ENCODE measurements at places on chromosomes 4 and X.

DNA sequence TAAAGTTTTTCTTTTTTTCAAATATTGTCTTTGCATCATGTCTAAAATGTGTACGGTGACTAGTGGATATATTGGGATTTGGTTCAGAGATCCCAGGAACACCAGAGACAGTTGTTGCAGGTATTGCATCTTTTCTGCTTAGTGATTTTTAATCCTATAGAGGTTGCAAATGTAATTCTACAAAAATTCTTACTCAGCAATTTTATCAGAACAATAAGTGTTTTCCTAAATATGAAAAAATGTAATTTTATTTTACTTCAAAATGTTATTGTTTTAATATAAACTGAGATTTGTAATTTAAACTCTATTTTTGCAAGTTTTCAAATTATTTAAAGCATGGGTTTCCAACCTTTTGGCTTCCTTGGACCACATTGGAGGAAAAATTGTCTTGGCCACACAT, 8.2 kb downstream of the ZNF718 start:
- no peak for DNase-seq

DNA sequence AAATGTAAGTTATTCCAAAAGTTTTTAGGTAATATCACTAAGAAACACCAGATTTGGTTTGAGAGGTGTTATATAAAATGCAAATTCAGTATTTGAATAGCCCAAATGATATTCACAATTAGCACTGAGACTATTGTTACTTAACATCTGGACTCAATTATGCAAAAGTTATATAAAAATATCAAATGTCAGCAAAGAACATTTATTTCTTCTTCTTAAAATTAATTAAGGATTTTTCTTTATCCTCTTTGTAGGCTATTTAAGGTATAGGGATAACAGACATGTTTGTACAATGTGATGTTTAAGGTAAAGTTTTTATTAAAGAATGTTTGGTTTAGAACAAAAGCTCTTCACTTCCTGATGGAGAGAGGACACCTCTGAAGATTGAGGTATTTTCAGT, 63.3 kb upstream of the GK2 start:
- DNase-seq: no peak

DNA sequence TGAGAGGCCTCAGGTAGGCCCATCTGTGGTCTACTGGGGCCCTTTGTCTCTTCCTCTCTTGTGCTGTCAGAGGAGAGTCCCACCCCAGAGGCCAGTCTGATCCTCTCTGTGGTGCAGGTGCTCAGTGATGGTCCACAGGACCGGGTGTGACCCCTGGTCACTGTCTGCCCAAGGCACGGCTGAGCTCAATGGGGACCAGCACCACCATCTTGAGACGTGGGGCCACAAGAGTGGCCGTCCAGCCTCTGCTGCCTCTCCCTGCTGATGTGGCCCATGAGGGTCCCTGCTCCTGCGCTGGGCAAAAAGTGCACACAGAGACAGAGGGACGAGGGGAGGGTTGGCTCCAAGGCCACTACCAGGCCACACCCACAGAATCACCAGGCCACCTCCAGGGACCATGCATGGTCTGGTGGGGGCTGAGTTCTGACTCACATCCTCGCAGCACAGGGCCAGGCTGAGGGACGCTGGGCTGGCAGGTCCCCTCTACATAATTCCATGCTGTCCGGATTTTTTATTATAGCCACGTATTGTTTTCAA, 88.3 kb downstream of the FAM53A start:
- no peak for DNase-seq

- no peak for DNase-seq
Measured at GRCh38 chrX:22746081-22746480, 253.7 kb upstream of the DDX53 start.

GRCh38 chrX:100829730-100830129, 9.5 kb downstream of the CSTF2 start:
- DNase-seq: no peak
